Subcutaneous preadipocyte (primary cell): ENCODE measurements at places on chromosomes 16 and 17. TPM values are rescaled to one million over a fixed set of nuclear protein-coding genes. Genes with fewer than 3 reads are reported as not detected.

The SMARCE1 gene
- total RNA-seq, result 70.2 TPM in 2 replicates

The CDRT15L2 gene
- not detected in 2 replicates for total RNA-seq

The CIITA gene
- 0.78 and 1.5 TPM in 2 replicates for total RNA-seq

The WSCD1 gene
- 0.20 TPM in 1 of 2 replicates, not detected in the other for total RNA-seq

The PTGES3L gene
- total RNA-seq, result not detected in 2 replicates

The CBLN1 gene
- not detected in 2 replicates for total RNA-seq

The TMEM235 gene
- total RNA-seq, result not detected in 2 replicates

The PRCD gene
- 4.0 and 4.1 TPM in 2 replicates for total RNA-seq

The YBX2 gene
- not detected in 2 replicates for total RNA-seq

The VMO1 gene
- 0.59 TPM in 1 of 2 replicates, not detected in the other for total RNA-seq

The SMIM36 gene
- not detected in 2 replicates for total RNA-seq

The ZNF629 gene
- total RNA-seq, result 13.6 and 14.1 TPM in 2 replicates

The TAC4 gene
- not detected in 2 replicates for total RNA-seq

The ESRP2 gene
- total RNA-seq, result under 0.01 TPM in 1 of 2 replicates, not detected in the other

The ASPHD1 gene
- total RNA-seq, result 2.3 and 4.4 TPM in 2 replicates

The CD79B gene
- 0.39 TPM in 1 of 2 replicates, not detected in the other for total RNA-seq

The YWHAE gene
- 476 and 489 TPM in 2 replicates for total RNA-seq

The HP gene
- not detected in 2 replicates for total RNA-seq

The CCL17 gene
- not detected in 2 replicates for total RNA-seq

The ADORA2B gene
- total RNA-seq, result 20.2 and 27.2 TPM in 2 replicates

The TUBB3 gene
- total RNA-seq, result 248 and 348 TPM in 2 replicates

The ENPP7 gene
- total RNA-seq, result not detected in 2 replicates

The NAA60 gene
- 10.3 and 10.4 TPM in 2 replicates for total RNA-seq

The NRN1L gene
- 0.37 TPM in 1 of 2 replicates, not detected in the other for total RNA-seq

The C17orf78 gene
- not detected in 2 replicates for total RNA-seq

The TAX1BP3 gene
- total RNA-seq, result 88.9 and 89.1 TPM in 2 replicates

The SPATA22 gene
- total RNA-seq, result 0.78 and 1.1 TPM in 2 replicates

The CD300H gene
- not detected in 2 replicates for total RNA-seq

The CCL13 gene
- not detected in 2 replicates for total RNA-seq

The GID4 gene
- 9.6 and 9.8 TPM in 2 replicates for total RNA-seq

The CDH15 gene
- total RNA-seq, result 0.20 TPM in 1 of 2 replicates, not detected in the other

The JMJD8 gene
- total RNA-seq, result 30.9 and 35.6 TPM in 2 replicates
